ENCODE measurements at places on chromosomes 1 and 21.
A peak's percentile ranks its signal among the peaks of the same experiment; 100 is the strongest.

DNA sequence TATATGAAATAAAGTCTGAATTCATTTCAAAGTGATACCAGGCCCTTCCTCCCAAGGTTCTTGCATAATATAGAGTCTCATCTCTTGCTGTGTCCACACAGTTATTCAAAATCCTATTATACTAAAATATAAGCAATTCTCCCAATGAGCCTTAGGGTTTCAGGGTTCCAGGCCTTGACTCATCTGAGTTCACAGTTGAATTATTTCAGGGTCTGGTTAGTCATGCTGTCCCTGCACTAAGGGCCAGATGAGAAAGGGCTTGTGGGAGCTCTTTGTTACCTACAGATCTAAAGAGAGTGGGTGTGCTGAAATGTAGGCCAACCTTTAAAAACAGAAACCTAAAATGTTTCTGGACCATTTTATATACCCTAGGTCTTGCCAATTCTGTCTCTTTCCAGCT, 337.5 kb upstream of the LRRC7 start:
- DNase-seq: no peak

DNA sequence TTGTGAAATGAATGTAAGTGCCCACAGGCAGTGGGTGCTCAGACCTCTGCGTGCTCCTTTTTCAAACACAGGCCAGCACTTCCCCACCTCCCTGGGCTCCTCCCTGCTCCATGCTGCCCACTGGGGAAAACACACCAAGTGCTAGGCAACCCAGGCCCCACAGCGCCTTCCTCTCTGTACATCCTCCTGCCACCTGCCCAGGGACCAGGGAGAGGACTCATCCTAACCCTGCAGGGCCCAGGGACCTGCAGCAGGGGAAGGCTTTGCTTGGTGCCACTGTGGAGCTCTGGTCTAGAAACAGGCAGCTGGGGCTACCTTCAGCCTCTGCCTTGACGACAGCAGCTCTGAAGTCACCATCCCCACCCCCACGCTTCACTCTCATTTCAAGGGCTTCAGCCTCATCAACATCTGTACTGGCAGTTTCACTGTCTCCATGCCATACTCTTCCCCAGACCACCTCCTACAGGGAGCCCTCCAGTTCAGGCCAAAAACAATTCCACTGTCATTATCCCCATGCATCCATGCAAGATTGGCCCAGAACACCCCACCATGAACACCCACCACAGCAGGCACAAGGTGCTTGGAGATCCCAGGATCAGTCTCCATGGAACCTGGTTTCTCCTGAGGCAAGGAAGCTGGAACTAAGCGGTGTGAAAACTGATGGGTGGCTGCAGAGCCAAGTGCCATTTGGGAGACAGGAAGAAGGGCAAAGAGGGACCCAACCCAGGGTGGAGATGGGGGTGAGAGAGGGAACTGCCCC, 1.1 kb downstream of the IGSF8 start:
- no peak for DNase-seq

DNA sequence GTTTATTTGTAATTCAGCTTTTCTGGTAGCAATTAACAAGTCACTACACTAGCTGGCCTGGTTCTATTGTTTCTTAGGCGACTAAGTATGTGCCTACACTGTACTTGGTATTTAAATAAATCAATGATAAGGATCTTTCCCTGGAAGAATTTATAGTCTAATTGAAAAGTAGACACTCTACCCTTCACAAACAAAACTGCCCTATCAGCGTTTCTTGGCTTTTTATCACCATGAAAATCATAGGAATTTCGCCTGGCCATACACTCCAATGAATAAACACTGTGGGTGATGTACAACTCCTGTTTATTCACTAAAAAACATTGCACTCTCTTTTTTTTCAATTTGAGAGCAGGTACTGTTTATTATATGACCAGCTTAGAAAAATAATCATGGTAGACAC, 702.9 kb upstream of the ADGRL2 start:
- DNase-seq: no peak

DNA sequence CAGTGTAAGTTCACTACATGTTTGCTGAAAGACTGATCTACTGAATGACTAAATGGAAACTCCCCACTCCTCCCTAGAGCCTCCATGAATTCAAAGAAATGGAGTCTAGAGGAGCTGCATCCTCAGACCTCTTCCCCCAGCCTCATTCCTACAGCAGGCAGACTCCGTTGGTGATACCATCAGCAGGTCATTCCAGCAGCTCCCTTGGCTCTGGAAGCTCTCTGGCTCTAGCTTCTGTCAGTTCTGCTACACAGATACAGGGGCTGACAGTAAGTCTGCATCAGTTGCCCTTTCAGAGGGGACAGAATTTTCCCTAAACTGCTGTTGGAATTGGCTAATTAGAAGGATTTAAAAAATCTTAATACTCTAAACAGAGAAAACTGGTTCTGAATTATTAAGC, 31.7 kb upstream of the DMRTA2 start:
- DNase-seq: no peak

DNA sequence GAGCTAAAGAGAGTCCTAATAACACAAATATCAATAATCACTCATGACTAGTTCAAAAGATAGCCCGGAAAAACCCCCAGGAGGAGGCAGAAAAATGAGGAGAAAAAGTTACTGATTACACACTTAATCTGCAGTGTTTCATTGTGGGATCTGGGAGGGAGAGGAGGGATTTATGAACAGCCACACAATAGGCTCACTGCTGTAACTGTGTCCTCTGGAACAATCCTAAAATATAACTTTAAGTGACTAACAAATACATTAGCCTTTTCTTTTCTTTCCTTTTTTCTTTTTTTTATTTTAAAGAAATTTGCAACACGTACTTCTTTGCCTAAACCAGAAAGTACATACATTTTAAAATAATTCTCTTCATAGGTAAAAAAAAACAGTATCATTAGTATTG, 106.3 kb upstream of the LBR start:
- no peak for DNase-seq

DNA sequence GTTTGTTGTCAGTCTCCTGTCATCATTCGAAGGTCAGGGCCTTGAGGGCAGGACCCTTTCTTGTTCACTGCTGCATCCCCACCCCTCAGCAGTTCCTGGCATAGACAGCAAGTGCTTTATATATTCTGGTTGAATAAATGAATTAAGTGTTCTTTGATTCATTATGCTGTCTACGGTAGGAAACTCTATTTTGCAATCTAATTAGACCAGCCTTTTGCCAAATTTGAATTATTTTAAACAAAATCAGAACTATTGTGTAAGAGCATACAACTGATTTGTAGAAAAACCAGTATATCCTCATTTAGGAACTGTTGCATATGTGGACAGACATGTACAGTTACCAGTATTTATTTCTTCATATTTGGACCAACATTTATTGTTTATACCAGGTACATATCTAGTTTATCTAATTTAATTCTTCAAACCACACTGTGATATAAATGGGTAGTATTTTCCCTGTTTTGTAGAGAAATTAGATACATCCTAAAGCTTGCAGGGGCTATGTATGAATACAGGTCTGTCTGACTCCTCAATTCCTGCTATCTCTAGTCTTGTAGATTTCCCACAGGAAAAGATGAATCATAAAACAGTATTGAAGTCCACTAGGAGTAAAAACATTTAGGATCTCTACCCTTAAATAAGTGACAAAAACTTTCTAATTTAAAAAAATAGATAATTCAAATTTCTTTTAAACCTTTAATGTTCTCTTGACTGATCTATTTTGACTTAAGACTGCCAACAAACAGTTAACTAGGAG, 10.4 kb downstream of the MGST3 start:
- peak; percentile 42 for DNase-seq

DNA sequence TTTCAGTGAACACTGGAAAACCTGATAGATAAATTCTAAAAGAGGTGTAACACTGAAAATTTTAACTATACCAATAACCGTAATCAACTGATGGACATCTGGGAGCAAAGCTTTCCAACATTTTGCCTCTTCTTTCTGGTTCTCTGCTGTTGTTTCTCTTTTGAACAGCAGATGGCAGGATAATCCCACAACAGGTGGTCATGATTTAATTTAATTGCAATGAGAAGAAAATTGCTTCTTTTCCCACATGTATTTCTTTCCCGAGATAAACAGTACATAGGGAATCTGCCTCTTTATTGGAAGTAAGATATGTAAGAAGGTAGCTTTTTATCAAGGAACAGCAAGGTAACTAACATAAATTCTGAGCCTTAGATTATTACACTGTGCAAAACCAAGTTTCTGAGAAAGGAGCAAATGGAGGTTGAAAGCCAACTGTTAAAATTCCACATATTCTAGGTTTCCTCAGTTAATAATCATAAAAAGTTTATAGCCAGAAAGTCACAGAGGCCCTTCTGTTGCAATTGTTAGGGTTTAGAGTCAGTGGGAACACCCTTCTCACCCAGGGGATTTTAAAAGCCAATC, 72.9 kb downstream of the RPS6KA1 start:
- peak; percentile 56 for DNase-seq

GRCh38 chr21:31983120-31983519, 110.3 kb downstream of the HUNK start:
- no peak for DNase-seq

DNA sequence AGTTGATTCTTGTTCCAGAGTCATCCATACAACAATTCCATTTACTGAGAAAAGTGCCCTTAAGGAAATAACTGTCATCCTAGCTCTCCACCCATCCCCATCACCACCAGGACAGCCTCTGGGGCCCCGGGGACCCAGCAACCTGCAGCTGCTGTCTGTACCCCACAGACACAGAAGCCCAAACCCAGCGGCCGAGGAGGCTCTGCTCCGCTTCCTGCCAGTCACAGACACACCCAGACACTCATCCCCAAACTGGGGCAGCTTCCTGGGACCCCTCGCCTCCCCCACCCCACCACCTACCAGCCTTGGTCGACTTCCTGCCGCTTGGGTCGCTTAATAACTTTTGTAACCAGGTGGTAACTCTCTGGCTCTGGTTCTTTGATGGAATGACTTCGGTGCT, 121.6 kb upstream of the SLC25A33 start:
- DNase-seq: no peak

GRCh38 chr1:67103548-67103947, 31.2 kb downstream of the C1orf141 start:
- DNase-seq: no peak

- no peak for DNase-seq
These were observed 42.7 kb downstream of the BCAR3 start for GRCh38 chr1:93638981-93639380.

GRCh38 chr1:202046227-202046626, 35.8 kb downstream of the ELF3 start:
- no peak for DNase-seq

- DNase-seq: no peak
These were observed 77.5 kb upstream of the KIF1B start for GRCh38 chr1:10132852-10133251.

- DNase-seq: no peak
These were observed 12.9 kb upstream of the CD55 start for GRCh38 chr1:207308451-207309190.
